Activated CD4-positive, alpha-beta T cell treated with anti-CD3 and anti-CD28 coated beads, Interleukin-10, Interleukin-2, amounts not matched to agents 100 ng/mL and 50 ng/mL, durations not matched to agents 16 hours and 8 hours (primary cell): ENCODE measurements at places on chromosomes 1 and 21.

- DNase-seq, result peak; percentile 13
Observed at GRCh38 chr1:225156254-225156653, 226.8 kb downstream of the DNAH14 start.

DNA sequence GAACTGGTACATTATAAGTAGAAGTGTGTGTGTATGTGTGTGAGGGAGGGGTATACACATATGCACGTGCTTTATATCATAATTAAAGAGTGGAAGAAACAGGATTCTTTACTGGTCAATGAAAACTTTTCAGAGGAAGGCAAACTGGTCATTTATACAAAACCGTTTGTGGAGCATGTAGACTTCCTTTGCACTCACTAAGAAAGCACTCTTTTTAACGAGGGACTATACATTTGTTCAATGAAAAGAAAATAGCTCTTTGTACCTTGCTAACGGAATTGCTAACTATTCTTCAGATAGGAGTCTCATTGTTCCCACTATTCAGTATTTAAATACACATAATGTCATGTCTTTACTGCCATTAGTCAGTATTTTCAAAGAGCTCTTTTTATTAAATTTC, 219.3 kb downstream of the ST6GALNAC3 start:
- DNase-seq, result no peak

DNA sequence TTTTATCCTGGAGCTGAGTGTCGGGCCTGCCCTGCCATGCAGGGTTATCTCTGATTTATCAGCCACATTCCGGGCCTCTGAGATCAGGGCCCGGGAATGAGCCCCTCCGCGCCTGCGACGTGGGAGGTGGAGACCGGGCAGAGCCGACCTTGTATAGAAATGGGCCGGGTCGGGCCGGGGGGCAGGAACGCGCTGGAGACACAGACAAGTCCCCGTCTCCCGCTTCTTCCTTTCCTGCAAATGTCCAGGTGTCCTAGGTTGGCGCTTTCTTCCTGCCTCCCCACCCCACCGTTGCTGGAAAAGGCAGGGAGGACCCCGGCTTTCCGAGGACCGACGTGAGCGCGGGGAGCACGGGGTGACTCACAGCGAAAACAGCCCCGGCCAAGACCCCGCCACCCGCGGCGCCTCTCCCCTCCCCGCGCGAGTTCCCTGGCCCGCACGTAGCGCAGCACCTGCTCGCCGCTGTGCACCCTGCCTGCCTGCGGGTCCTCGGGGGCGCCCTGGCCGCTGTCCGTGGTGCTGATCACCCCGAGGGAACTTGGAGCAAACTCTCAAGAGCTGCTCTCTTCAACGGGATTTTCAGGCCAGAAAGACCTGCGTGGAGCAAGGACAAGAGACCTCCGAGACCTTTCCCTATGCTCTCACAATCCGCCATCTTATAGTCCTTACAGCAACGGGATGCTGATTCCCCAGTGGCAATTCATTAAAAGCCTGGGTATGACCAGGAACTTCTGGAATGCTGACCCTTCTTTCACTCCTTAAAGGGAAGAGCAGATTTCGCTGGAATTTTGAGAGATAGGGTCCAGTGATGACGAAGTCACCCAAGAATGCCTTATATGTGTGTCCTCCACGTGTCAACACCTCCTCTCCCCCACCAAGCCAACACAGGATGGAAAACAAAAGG, 475 bp upstream of the NPPB start:
- DNase-seq, result peak; percentile 50

GRCh38 chr1:209618756-209619420, 33.3 kb downstream of the LAMB3 start:
- DNase-seq, result no peak

DNA sequence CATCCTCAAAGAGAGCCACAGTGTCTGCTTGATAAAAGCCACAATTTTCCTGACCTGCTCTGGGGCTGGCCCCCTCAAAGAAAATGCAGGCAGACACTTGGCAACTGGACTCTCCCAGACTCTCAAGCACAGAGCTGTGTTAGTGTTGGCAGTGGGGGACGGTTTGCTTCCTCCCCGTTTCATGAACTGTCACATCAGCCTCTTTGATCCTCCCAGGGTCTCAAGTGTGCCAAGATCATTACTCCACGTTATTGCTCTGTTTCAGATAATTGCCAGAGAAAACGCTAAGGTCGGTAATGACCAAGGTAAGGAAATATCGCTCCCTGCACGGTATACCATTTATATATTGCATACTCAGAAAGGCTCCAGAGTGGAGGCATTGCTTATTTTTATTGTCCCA, 138.8 kb downstream of the NTMT2 start:
- DNase-seq, result no peak

GRCh38 chr1:170853302-170853701, 82.0 kb upstream of the MROH9 start:
- DNase-seq, result no peak

DNA sequence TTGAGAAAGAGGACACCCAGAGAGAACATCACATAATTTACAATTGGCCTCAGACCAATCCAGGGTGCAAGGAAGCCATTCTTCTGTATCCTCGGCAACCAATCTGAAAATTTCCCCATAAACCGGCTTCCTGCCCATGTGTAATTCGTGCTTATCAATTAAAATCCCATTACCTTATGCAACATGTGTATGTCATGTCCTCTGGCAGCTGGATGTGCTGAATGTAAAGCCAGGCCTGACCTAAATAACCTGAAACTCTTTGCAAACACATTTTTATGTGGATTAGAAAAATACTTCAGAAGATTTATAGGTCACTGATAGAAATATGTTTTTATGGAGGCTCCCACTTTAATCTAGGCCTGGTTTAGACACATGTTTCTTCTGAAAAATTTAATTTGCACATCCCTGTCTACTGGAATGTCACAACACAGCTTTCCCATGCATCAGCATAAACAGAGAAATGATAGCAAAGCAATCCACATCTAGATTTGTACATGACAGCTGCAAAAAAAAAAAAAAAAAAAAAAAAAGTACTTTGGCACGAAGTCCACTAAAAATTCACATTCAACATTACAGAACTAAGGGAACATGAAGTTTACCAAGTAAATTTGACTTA, 69.4 kb upstream of the SAMSN1 start:
- DNase-seq, result no peak

GRCh38 chr1:21317035-21317689, 26.9 kb upstream of the ECE1 start:
- DNase-seq, result no peak

GRCh38 chr1:47190509-47190855, 646 bp upstream of the PDZK1IP1 start:
- no peak for DNase-seq

GRCh38 chr1:66251546-66251945, 282.4 kb upstream of the SGIP1 start:
- no peak for DNase-seq

DNA sequence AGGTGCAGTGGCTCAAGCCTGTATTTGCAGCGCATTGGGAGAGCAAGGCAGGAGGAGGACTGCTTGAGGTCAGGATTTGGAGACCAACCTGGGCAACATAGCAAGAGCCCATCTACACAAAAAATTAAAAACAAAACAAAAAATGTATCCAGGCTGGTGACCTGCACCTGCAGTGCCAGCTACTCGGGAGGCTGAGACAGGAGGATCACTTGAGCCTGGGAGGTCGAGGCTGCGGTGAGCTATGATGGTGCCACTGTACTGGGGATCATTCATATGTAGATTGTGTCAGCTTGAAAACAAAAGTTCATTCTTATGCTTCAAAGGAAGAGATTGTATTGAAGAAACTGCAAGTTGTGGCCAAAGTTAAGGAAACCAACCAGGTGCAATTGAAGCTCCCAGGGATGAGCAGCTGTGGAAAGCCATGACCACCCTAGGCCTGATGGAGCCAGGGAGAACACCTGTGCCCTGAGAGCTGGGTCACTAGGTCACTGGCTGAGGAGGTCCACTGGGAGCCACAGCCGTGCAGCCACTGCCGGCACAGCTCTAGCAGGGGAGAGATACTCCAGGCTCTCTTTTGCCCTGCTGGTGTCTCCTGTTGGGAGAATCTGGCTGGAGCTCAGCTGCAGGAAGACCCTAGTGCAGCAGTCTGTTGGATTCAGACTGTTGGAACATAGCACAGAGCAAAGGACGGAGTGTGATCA, 13.3 kb upstream of the BRWD1 start:
- DNase-seq, result no peak

- no peak for DNase-seq
Observed at GRCh38 chr1:112583366-112583765, 35.6 kb downstream of the ST7L start.

DNA sequence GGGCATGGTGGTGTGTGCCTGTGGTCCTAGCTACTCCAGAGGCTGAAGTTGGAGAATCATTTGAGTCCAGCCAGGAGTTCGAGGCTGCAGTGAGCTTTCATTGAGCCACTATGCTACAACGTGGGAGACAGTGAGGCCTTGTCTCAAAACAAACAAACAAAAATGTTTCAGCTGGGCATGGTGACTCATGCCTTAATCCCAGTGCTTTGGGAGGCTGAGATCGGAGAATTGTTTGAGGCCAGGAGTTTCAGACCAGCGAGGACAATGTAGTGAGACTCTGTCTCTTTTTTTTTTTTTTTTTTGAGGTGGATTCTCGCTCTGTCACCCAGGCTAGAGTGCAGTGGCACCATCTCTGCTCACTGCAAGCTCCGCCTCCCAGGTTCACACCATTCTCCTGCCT, 5.0 kb upstream of the RPL5 start:
- no peak for DNase-seq

DNA sequence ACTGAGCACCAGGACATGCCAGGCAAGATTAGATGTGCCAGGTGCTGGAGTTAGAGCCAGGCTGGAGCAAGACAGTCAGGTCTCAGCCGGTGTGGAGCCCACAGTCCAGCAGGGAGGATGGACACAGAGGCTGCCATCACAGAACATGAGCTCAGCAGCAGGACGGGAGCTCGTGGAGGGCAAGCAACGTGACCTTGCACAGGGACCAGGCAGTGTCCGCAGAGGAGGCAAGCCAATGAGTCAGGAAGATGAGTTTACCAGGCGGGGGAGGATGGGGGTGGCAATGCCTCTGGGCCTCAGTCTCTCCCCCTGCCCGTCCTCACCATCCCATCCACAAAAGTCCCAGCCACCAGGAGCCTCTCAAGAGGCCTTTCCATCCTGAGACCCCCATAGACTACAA, 20.7 kb upstream of the ZC3H12A start:
- no peak for DNase-seq

DNA sequence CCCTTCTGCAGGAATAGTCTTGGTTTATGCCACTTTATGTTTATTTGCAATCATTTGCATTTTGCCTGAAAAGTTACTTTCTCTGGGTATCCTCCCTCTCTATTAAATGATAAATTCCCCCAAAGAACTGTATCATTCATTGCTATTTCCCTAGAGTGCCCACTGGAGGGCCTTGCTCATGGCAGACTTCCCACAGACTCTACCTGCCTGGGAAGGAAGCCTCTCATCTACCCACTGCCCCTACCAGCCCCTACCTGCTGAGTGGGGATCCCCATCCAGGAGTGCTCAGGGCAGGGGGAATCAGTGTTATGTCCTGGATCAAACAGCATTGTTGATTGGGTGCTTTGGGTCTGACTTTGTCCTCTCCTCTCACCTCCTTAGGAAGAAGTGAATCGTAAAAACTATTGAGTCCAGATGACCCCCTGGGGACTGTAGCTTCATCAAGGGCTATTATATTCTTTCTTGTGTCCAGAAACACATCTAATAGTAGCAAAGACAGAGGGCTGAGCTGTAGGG, 6.8 kb upstream of the LRRN2 start:
- DNase-seq, result no peak
